ENCODE measurements at places on chromosomes 1 and 21. TPM values are rescaled to one million over a fixed set of nuclear protein-coding genes. Genes with fewer than 3 reads are reported as not detected.

DNA sequence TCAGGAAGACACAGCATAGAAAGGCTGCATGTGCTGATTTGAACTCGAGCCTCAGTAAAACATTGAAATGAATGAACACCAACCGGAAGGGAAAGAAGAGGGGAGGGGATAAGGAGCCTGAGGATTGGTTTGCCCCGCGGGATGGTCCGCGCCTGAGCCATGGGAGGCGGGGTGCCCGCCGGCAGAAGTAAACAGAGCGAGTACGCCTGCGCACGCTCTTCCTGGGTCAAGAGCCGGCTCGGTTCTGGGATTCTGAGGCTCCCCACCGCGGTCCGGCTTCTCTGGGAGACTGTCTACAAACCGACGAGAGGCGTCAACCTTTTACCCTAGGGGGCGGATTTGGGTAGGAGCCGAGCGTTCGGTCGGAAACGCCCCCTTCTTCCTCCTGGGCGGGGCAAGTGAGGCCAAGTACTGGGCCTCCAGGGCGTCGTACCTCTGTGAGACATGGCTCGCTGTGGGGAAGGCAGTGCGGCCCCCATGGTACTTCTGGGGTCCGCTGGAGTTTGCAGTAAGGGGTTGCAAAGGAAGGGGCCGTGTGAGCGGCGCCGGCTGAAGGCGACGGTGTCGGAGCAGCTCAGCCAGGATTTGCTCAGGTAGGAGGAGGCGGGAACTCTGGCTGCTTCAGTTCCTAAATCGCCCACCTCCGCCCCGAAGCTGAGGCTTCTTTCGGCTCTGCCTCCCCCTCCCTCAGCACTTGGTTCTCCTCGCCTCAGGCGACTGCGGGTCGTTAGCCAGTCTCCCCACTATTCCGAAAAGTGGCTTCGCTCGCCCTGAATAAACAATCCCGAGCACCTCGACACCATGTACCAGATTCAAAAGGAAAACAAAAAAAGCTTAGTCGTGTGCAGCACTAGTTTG is at the start of gene BTBD8:
BTBD8 (plus strand) TSS at position 218 of the 858 bp plus-strand sequence; CDS start at position 445, 227 bp downstream.
- H3K4me1 ChIP-seq: peaks cover 2% of the 10 kb centered on the region
- H3K4me3 ChIP-seq: peak within 1 kb of the TSS; percentile 82
- H3K27ac ChIP-seq: peak within 1 kb of the TSS; percentile 83
- no peaks in the 10 kb centered on the region for H3K36me3 ChIP-seq
- peak; percentile 88 for DNase-seq

- DNase-seq: no peak
- no peak overlapping the region for H3K27ac ChIP-seq
- no peak overlapping the region for H3K4me3 ChIP-seq
- peaks cover 25% of the 10 kb centered on the region for H3K4me1 ChIP-seq
- no peaks in the 10 kb centered on the region for H3K27me3 ChIP-seq
These were observed 14.7 kb upstream of the PTP4A2 start for GRCh38 chr1:31952825-31953220.

- no peaks in the 10 kb centered on the region for H3K27me3 ChIP-seq
- no peak overlapping the region for H3K27ac ChIP-seq
- no peak overlapping the region for H3K4me3 ChIP-seq
- DNase-seq: no peak
These were observed 335.3 kb downstream of the BRINP2 start for GRCh38 chr1:177505905-177506590.

- DNase-seq: peak; percentile 22
- H3K27me3 ChIP-seq: no peaks in the 10 kb centered on the region
- no peaks in the 10 kb centered on the region for H3K36me3 ChIP-seq
- peak overlapping the region; percentile 36 for H3K27ac ChIP-seq
- peaks cover 20% of the 10 kb centered on the region for H3K4me1 ChIP-seq
- no peak overlapping the region for H3K4me3 ChIP-seq
These were observed 113.7 kb upstream of the PLXNA2 start for GRCh38 chr1:208357644-208358507.

DNA sequence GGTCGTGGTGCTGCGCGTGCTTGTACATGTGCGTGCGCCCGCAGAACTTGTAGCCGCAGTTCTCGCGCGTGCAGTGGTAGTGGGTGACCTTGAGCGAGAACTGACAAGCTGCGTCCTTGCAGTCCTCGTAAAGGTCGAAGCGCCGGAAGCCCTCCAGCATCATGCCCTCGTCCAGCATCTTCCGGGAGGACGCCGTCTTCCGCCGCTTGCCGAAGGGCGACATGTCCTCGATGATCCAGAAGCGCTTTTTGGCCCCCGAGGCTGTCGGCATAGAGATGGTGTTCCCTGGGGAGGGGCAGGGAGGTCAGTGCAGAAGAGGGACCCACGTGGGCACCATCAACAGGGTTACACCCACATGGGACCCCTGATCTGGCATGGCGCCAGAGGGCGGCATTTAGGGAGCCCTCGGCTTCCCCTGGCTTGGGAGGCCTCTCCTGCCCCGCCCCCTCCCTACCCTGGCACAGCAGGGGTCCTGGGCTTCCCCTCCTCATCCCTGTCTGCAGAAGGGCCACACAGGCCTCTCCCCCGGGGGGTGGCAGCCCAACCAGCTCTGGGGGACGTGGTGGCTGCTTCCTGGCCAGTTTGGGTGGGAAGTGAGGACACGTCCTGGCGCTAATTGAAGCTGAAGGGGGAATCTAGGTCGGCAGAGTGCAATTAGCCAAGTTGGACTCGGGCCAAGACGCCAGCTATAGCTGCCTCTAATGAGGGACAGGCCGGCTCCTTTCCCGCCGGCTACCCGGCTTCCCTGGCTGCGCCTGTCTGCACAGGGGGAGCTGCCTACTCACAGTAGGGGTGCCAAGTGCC is 156.5 kb downstream of the CASZ1 start:
- peaks cover 11% of the 10 kb centered on the region for H3K27me3 ChIP-seq
- DNase-seq: no peak
- H3K4me1 ChIP-seq: peaks cover 11% of the 10 kb centered on the region
- H3K4me3 ChIP-seq: no peak overlapping the region
- no peaks in the 10 kb centered on the region for H3K36me3 ChIP-seq

DNA sequence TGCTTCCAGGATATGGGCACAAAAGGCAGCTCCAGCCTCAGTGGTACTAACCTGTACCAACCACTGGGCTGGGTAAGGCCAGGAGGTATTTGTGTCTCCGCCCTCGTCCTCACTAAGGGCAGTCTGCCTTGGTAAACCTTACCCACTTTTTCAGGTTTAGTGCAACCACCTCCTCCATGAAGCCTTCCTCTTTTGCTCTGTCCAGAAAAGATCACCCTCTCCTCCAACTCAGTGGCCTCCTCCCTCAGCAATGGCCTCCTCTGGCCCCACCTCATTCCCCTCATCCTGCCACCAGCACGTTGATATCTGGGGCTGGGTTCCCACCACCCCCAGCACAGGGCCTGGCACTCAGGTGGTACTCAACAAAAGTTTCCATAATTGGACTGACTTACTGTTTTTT is 161.5 kb downstream of the GRIK3 start:
- no peak for DNase-seq
- H3K27ac ChIP-seq: no peak overlapping the region
- no peaks in the 10 kb centered on the region for H3K27me3 ChIP-seq
- no peak overlapping the region for H3K4me3 ChIP-seq

- H3K27me3 ChIP-seq: no peaks in the 10 kb centered on the region
- no peaks in the 10 kb centered on the region for H3K36me3 ChIP-seq
- no peaks in the 10 kb centered on the region for H3K4me1 ChIP-seq
- DNase-seq: no peak
- no peak overlapping the region for H3K27ac ChIP-seq
These were observed 134.7 kb downstream of the FAM78B start for GRCh38 chr1:166031932-166032571.

GRCh38 chr1:4121293-4121684 is 221.2 kb upstream of the C1orf174 start:
- no peak for DNase-seq
- H3K27me3 ChIP-seq: no peaks in the 10 kb centered on the region
- H3K4me3 ChIP-seq: no peak overlapping the region
- H3K36me3 ChIP-seq: no peaks in the 10 kb centered on the region
- no peak overlapping the region for H3K27ac ChIP-seq

- H3K36me3 ChIP-seq: no peaks in the 10 kb centered on the region
- H3K4me1 ChIP-seq: no peaks in the 10 kb centered on the region
- DNase-seq: no peak
- H3K27me3 ChIP-seq: no peaks in the 10 kb centered on the region
- peak overlapping the region; percentile 22 for H3K27ac ChIP-seq
- no peak overlapping the region for H3K4me3 ChIP-seq
These were observed 9.2 kb upstream of the TRAF3IP3 start for GRCh38 chr1:209746451-209747165.

GRCh38 chr1:58814251-58815068 is 30.6 kb upstream of the JUN start:
- peak; percentile 74 for DNase-seq
- H3K27ac ChIP-seq: peak overlapping the region; percentile 94
- no peaks in the 10 kb centered on the region for H3K36me3 ChIP-seq
- peak overlapping the region; percentile 15 for H3K4me3 ChIP-seq
- no peaks in the 10 kb centered on the region for H3K27me3 ChIP-seq
- peaks cover 41% of the 10 kb centered on the region for H3K4me1 ChIP-seq

GRCh38 chr1:57532299-57532698 is 108.4 kb upstream of the DAB1 start:
- H3K27ac ChIP-seq: no peak overlapping the region
- no peaks in the 10 kb centered on the region for H3K27me3 ChIP-seq
- H3K36me3 ChIP-seq: no peaks in the 10 kb centered on the region
- no peaks in the 10 kb centered on the region for H3K4me1 ChIP-seq
- H3K4me3 ChIP-seq: no peak overlapping the region
- DNase-seq: no peak

DNA sequence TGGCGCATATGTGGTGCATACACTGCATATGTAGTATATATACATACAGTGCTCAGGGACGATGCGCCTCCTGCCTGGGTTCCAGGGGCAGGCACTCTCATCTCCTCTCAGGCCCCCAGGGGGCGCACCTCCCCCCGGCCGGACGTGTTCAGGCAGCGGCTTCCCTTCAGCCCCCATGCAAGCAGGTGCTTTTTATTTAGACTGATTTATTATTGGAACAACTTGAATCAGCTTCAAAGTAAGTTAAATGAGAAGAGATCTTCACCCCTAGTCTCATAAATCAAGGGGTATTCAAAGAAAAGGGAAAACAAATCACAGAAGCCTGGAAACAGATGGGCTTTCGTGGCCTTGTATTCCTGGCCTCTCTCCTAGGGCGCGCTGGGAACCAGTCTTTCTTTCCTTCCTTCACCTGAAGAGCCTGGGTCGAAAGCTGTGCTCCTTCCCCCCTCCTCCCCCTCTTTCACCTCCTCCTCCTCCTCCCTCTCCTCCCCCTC is 64.6 kb downstream of the UBIAD1 start:
- no peak overlapping the region for H3K4me3 ChIP-seq
- H3K4me1 ChIP-seq: peaks cover 11% of the 10 kb centered on the region
- H3K36me3 ChIP-seq: no peaks in the 10 kb centered on the region
- H3K27me3 ChIP-seq: no peaks in the 10 kb centered on the region

DNA sequence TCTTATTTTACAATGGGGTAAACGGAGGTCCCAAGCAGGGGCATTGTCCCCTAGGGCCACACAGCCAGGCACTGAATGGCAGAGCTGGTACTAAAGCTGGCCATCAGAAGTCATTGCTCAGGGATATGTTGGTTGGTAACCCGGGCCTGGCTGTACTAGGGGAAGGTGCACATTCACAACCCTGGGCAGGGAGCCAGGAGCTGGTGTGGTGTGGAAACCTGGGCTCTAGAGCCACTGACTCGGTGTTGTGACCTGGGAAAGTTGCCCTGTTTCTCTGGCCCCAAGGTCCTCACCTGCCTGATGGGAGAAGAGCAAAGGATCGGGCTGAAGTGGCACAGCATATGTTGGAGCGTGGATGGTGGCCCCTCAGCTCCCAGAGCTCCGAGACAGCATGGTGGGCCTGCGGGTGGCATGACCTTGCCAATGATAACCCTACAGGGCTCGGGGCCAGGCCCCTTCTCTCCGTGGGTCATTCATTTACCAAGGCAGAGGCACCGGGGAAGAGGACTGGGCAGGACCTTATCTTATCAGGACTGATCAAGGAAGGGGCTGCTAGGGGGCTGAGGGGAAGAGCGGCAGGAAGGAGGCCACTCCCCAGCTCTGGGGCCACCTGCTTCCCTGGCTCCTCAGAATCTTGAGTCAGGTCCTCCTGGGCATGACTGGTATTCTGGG is 274.1 kb downstream of the TRABD2B start:
- DNase-seq: no peak
- peaks cover 25% of the 10 kb centered on the region for H3K4me1 ChIP-seq
- no peaks in the 10 kb centered on the region for H3K36me3 ChIP-seq
- no peak overlapping the region for H3K27ac ChIP-seq

DNA sequence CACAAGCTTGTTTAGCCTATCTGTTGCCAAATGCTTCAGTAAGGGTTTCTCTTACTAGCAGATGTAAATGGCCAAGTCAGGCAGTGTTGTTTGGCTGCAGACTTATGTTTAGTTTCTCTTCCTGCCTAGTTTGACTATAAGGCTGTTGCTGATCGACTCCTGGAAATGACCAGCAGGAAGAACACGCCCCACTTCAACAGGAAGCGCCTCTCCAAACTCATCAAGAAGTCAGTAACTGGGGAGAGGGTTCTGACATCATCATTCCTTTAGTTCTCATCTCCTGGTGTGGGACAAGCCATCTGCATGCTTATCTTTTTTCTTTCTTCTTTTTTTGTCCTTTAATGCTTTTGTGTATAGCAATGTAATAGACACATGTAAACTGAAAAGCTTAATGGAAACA is 25.1 kb downstream of the RRP1B start:
- H3K27me3 ChIP-seq: no peaks in the 10 kb centered on the region
- DNase-seq: no peak
- H3K27ac ChIP-seq: no peak overlapping the region
- H3K4me3 ChIP-seq: no peak overlapping the region

- H3K4me1 ChIP-seq: no peaks in the 10 kb centered on the region
- no peaks in the 10 kb centered on the region for H3K27me3 ChIP-seq
- no peak overlapping the region for H3K4me3 ChIP-seq
- no peak for DNase-seq
These were observed 459.7 kb upstream of the ZP4 start for GRCh38 chr1:238350471-238350870.

- H3K27ac ChIP-seq: no peak overlapping the region
- no peaks in the 10 kb centered on the region for H3K36me3 ChIP-seq
- no peaks in the 10 kb centered on the region for H3K27me3 ChIP-seq
- no peaks in the 10 kb centered on the region for H3K4me1 ChIP-seq
- no peak overlapping the region for H3K4me3 ChIP-seq
These were observed 330.1 kb downstream of the PLPP3 start for GRCh38 chr1:56249234-56249633.

- H3K36me3 ChIP-seq: no peaks in the 10 kb centered on the region
- H3K4me1 ChIP-seq: no peaks in the 10 kb centered on the region
- no peaks in the 10 kb centered on the region for H3K27me3 ChIP-seq
These were observed 72.6 kb downstream of the MDM4 start for GRCh38 chr1:204588826-204589225.

Gene KLHDC8A
- total RNA-seq: 0.28 TPM

Gene CAMK1G
- total RNA-seq: 1.1 TPM

Gene CD52
- 8.1 TPM for total RNA-seq

Gene CRTC2
- total RNA-seq: 10.5 TPM

Gene CA6
- not detected for total RNA-seq

Gene YIPF1
- total RNA-seq: 34.0 TPM

Gene SCAF4
- 14.9 TPM for total RNA-seq

Gene RAP1GAP
- total RNA-seq: 12.3 TPM

Gene S100A7
- not detected for total RNA-seq

Gene SPRR2F
- 0.80 TPM for total RNA-seq

Gene VCAM1
- total RNA-seq: 82.8 TPM

Gene ESPN
- total RNA-seq: 31.1 TPM

Data from hepatocyte (in vitro differentiated cells).